Right lobe of liver (tissue), 6 donors: ENCODE measurements at places on chromosomes 5 and 9.

DNA sequence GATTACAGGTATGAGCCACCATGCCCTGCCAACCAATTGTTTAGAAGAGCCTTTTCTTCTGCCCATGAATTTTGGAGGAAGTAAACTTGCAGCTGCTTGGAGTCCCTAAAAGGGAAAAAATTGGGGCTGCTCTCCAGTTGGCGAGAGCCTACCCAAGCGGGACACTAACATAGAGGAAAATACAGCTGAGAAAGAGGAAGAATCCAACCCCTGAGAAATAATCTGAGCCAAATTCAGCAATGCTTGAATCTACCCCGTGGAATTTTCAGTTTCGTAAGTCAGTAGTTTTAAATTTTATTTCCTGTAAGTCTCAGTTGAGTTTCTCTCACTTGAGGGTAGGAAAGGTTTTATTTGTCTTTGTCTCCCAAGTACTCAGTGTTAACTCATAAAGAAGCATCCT lies 30.4 kb upstream of the UBTD2 start:
- DNase-seq: peak; percentile 8
- H3K4me1 ChIP-seq: no peaks in the 10 kb centered on the region
- no peaks in the 10 kb centered on the region for H3K36me3 ChIP-seq
- H3K27ac ChIP-seq: no peak overlapping the region
- no peaks in the 10 kb centered on the region for H3K27me3 ChIP-seq
- H3K4me3 ChIP-seq: no peak overlapping the region

DNA sequence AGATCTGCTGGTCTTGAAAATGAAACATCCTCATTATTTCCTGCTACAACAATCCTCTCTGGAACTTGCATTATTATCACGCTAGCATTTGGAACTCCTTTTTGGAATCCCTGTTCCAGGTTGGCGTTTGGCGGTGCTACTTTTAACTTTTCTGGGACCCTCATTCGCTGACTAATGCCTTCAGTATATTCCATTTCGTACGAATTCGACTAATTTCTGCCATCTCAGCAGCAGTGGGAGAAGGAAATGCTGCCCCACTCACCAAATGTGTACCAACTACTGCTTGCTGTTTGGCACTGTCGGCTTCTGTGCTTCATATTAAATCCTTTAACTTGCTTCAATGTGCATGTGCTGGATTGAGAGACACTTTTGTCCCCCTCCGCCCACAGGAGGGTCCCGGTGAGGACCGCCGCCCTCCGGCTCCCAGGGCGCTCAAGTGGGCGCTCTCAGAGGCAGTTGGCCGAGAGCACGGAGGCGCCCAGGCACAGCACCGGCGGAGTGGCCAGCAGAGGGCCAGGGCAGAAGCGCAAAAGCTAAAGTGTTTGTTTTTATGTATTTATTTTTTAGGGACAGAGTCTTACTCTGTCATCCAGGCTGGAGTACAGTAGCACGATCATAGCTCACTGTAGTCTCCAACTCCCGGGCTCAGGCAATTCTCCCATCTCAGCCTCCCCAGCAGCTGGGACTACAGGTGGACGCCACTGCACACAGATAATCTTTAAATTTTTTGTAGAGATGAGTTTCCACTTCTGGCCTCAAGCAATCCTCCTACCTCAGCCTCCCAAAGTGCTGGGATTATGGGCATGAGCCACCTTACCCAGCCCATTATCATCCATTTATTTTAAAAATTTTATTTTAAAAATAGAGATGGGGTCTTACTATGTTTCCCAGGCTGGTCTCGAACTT lies 11.9 kb downstream of the PDE6A start:
- no peaks in the 10 kb centered on the region for H3K27me3 ChIP-seq
- H3K4me1 ChIP-seq: no peaks in the 10 kb centered on the region
- no peak overlapping the region for H3K4me3 ChIP-seq
- DNase-seq: peak; percentile 41

GRCh38 chr9:129987047-129987446 lies 55.9 kb downstream of the FNBP1 start:
- no peak for DNase-seq
- no peak overlapping the region for H3K27ac ChIP-seq
- H3K4me3 ChIP-seq: no peak overlapping the region
- H3K4me1 ChIP-seq: peaks cover 1% of the 10 kb centered on the region

DNA sequence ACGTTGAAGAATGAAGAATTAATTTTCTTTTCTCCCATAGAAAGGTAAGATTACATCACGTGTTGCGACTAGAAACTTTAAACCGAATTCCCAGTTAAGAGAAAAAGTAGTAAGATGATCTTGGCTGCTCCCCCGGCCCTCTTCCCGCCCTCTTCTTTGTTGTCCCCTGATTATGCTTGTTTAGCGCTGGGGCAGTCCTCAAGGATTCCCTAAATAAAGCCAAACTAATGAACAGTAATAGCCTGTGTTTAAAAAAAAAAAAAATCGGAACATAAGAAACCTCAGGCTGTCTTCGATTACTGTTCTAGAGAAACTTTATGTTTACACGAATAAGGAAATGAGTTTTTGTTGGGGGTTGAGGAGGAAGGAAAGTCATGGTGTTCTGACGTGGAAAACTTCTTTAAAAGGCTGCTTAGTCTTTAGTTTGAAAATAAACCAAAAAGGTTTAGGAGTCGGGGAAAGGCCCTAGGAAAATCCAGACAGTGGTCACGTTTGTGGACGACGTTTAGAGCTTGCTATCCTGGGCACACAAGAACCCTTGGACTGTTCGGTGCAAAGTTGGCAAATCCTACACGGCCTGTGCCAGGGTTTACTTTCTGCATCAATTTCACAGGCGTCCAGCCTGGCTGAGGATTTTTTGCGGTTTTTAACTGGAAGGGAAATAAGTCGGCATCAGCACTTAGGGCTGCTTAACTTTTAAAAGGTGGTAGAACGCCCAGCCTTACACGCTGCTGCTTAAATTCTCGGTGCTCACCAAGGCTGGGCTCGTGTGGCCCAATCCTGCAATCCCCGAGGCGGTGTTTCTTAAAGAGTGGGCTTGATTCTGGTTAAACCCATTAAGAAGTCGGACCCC lies 1.1 kb upstream of the MAT2B start:
- H3K4me1 ChIP-seq: no peaks in the 10 kb centered on the region
- no peaks in the 10 kb centered on the region for H3K36me3 ChIP-seq
- peak overlapping the region; percentile 89 for H3K4me3 ChIP-seq
- no peaks in the 10 kb centered on the region for H3K27me3 ChIP-seq
- peak; percentile 45 for DNase-seq

- no peaks in the 10 kb centered on the region for H3K36me3 ChIP-seq
- DNase-seq: no peak
- H3K4me1 ChIP-seq: no peaks in the 10 kb centered on the region
- H3K4me3 ChIP-seq: no peak overlapping the region
- H3K27me3 ChIP-seq: no peaks in the 10 kb centered on the region
- H3K27ac ChIP-seq: peak overlapping the region; percentile 71
Measured at GRCh38 chr5:96339862-96340261, 93.2 kb downstream of the PCSK1 start.
